ENCODE measurements at places on chromosomes 6 and 20.

DNA sequence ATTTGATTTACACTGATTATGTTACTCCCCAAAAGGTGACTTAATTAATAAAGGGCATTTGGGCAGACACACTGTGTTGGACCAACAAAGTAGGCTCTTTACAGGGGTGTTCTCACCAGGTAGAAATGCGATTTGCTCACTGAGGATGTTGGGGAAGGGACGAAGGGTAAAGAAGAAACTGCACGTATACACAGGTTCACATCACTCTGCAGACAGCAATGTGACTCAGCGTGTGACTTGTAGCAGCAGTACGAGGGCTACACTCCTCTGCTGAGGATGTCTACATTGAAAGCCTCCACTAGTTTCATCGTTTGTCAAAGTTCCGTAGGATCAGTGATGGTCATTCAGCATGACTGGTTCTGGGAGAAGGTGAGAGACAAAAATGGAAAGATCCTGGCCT, 52.7 kb upstream of the TMEM181 start:
- DNase-seq: no peak

GRCh38 chr6:148550569-148550968, 196.3 kb upstream of the UST start:
- DNase-seq: no peak

GRCh38 chr6:44180406-44180805, 21.8 kb downstream of the CAPN11 start:
- no peak for DNase-seq

GRCh38 chr6:157974967-157975366, 6.7 kb upstream of the SYNJ2 start:
- no peak for DNase-seq

GRCh38 chr20:9974324-9974723, 60.5 kb upstream of the ANKEF1 start:
- DNase-seq: no peak

DNA sequence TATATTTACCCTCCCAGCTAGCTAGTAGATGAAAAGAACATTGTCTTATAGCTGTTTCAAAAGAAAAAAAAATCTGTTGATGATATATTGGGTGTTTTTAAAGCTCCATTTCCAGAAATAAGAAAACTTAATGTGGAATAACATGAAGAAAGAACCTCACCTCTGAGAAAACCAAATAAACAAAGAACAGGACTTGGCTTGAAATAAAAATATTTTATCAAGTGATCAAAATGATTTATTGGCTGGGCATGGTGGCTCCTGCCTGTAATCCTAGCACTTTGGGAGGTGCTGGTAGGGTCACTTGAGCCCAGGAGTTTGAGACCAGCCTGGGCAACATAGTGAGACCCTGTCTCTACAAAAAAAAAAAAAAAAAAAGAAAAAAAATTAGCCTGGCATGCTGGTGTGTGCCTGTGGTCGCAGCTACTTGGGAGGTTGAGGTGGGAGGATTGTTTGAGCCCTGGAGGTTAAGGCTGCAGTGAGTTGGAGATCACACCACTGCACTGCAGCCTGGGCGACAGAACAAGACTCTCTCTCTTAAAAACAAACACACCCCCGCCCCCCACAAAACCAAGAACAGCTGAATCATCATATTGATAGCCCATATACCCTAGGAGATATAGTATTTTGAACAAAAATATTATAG, 7.9 kb downstream of the RNF24 start:
- no peak for DNase-seq

GRCh38 chr6:127566651-127567050, 10.3 kb upstream of the C6orf58 start:
- DNase-seq: no peak

GRCh38 chr20:34883087-34883688, 6.8 kb downstream of the ACSS2 start:
- no peak for DNase-seq

- peak; percentile 56 for DNase-seq
Measured at GRCh38 chr6:30357678-30358540, 13.0 kb downstream of the RPP21 start.

DNA sequence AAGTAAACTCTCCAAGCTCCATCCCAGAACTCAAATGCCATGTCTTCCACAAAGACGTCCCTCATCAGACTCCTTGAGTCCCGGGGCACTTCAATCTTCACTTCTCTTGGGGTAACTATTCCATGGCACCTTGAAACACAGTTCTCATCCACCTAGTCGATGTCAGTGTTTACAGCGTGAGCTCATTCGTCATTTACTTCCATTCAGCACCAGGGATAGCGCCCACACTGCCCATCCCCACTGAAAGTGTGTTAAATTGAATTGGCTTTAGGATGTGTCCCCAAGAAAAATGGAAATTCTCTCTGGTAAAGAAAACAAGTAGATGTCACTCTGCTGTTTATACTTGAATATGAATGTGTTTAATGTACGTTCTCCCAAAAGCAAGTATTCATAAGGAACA, 31.3 kb downstream of the KCNK15 start:
- DNase-seq: peak; percentile 12

DNA sequence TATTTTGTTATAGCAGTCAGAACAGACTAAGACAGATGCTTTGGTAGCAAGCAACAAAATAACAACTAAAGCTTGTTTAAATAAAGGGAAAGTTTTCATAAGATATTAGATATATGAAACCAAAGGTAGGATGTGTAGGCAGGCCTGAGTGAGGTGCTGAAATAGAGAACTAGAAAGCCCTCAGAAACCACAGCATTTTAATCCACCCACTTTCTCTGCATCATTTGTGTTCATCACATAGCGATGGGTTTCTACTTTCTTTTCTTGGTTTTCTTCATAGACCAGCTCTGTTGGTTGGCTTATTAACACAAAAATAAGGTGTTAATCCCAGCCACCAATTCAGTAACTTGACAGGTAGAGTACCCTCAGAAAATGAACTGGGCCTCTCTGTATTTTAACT, 58.6 kb downstream of the RPS12 start:
- no peak for DNase-seq

All from right renal cortex interstitium (tissue), 3 donors.